ENCODE measurements at places on chromosomes 1 and 21. TPM values are rescaled to one million over a fixed set of nuclear protein-coding genes. Genes with fewer than 3 reads are reported as not detected.

The GPR3 gene
- total RNA-seq, result 0.50 TPM

DNA sequence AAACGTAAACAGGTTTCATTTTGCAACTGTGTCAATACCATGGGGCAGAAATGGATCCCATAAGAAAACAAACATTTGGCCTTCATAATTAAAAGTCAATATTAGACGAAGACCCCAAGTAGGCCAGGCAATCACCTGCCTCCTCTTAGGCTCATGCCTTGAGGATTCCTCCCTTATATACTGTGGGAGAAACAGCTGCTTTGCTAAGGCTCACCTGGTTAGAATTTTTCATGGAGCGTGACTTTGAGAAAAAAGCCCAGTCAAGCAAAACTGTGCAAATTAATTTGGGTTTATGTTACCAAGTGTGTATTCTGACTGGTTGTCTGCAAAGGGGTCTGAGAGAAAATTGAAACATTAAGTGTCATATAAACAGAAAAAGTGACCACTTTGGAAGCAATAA is 605.3 kb upstream of the USP24 start:
- DNase-seq, result no peak

- DNase-seq, result no peak
These were observed 35.8 kb downstream of the UBIAD1 start for GRCh38 chr1:11308699-11309224.

The EFNA3 gene
- 2.1 TPM for total RNA-seq

DNA sequence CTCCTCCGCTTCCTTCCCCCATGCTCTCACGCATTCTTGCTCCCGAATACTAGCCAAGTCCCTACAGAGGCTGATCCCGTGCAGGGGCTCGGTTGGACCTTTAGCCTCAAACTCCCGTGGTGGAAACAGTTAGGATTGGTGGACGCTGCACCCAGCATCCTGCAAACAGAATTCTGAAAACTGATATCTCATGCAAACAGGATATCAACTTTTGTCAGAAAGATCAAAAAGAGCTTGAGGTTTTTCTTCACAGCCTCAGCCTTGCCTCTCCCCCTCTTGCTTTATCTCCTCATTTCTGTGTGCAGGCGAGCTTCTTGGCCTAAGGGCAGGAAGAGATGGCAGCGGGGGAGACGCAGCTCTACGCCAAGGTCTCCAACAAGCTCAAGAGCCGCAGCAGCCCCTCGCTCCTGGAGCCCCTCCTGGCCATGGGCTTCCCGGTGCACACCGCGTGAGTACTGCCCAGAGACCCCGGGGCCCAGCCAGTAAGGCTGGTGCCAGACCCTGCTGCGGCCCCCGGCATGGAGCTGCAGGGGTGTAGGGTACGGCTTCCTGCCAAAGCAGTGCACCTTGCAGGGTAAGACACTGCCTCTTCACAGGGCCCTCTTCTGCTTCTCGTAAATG is at the start of gene UBASH3A:
Gene UBASH3A (plus strand): TSS at position 292 of the 621 bp plus-strand sequence. CDS start 44 bp downstream, at position 336.
- no peak for DNase-seq

DNA sequence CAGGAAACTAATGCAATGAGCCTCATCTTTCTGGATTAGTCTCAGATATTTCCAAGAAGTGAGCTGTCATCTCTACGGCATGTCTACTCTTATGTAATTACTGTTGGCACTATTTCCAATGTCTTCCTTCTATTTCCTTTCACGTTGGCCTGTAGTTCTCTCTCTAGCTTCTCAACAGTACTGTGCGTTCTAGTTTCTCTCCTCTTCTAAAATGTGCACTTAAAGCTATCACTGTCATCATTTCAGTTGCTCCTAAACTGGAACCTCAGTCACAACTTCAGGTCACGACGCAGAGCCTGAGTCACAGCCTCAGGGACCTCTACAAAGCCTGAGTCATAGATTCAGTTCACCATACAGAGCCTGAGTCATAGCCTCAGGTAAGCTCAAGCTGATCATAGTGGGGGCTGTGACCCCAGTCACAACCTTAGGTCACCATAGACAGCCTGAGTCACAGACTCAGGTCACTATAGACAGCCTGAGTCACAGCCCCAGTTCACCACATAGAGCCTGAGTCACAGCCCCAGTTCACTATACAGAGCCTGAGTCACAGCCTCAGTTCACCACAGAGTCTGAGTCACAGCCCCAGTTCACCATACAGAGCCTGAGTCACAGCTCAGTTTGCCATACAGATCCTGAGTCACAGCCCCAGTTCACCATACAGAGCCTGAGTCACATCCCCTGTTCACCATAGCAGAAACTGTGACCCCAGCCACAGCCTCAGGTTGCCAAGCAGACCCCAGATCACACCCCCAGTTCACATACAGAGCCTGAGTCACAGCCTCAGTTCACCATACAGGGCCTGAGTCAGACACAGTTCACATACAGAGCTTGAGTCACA is 13.0 kb downstream of the WNT9A start:
- DNase-seq, result no peak

- DNase-seq, result no peak
These were observed 124.6 kb downstream of the ZC3H11B start for GRCh38 chr1:219488275-219488674.

DNA sequence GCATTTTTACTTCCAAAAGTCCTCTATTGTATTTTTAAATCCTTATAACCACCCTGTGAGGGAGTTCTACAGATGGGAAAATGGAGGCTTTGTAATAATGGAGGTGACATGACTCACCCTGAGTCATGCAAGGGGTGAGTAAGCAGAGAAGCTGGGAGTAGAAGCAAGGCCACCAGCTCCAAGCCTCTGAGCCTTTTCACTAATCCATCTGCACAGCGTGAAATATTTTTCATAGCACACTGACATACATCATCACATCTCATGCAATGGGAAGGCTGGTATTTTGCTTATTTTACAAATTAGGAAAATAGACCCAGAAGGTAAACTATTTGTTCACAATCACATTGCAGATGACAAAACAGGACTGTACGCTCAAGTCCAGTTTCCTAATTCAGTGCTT is 96.9 kb downstream of the KCNH1 start:
- DNase-seq, result no peak

DNA sequence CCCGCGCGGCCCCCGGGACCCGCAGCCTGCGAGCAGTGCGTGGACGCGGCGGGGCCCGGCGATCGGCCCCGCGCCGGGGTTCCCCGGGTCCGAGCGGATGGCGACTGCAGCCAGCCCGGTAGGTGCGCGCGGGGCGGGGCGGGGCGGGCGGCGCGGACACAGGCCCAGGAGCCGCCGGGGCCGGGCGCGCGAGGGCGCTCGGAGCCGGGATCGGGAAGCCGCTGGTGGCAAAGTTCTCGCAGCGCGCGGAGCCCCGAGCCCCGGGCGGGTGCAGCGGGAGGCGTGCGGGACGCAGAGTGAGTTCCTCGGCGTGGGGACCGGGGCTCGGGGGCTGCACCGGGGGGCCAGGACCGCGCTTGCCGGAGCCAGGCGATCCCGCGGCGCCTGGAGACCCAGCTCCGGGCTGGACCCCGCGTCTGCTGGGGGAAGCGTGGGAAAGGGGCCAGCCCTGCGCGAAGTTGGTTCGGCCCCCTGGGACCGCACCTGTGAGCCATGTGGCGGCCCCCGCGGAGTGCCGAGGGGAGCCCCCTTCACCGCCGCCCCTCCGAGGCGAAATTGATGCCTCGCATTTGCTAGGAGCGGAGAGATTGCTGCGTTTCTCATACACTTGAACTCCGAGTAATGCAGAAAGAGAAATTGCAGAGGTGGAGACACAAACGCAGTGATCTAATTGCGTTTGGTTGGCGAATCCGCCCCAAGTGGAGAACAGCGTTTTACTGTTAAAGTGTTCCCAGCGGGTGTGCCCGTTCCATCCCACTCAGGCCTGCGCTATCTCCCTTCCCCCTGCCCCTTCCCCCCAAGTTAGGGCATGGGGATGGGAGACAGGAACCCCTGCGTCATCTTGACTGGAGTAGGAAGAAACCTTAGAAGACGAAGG is 228.9 kb upstream of the TMEM51 start:
- DNase-seq, result peak; percentile 88

- DNase-seq, result peak; percentile 89
These were observed 15.2 kb upstream of the GPR153 start for GRCh38 chr1:6275826-6276782.

The CD1E gene
- total RNA-seq, result not detected

DNA sequence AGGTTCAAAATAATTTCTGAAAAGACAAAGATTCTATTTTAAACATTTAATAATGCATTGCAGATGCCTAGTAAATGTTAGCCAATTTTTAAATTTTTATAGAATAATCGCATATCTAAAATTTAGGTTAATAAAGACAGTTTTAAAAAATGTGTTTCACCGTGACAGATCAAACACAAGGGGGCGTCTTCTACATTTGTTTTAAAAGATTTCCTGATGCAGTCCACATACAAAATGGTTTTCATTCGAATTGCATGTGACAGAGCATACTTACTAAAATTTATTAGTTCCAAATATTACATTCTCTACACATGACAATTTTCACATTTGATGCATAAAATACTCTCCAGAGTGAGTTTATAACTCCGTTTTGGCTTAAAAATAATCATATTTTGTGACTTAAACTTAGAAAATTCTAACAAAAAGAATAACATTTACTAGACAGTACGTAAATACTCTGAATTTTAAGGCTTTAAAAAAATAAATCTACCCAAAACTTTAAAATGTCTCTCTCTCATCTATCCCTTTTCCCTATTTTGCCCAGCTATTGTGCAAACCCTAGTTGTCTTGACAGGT is 75.5 kb downstream of the ADAMTS1 start:
- no peak for DNase-seq

- no peak for DNase-seq
These were observed 486 bp upstream of the DSTYK start for GRCh38 chr1:205211839-205212536.

The ALX3 gene
- total RNA-seq, result not detected

- no peak for DNase-seq
These were observed 13.1 kb upstream of the PTP4A2 start for GRCh38 chr1:31951276-31951675.

GRCh38 chr1:115364046-115364779 is 26.2 kb upstream of the NGF start:
- no peak for DNase-seq

The HOOK1 gene
- total RNA-seq, result not detected

GRCh38 chr1:86205741-86206140 is 49.2 kb upstream of the COL24A1 start:
- DNase-seq, result no peak

- no peak for DNase-seq
These were observed 30.3 kb downstream of the MSTO1 start for GRCh38 chr1:155640367-155640766.

The RAP1GAP gene
- 3.8 TPM for total RNA-seq

The SLC44A3 gene
- total RNA-seq, result 3.6 TPM

- no peak for DNase-seq
These were observed 13.0 kb downstream of the TIE1 start for GRCh38 chr1:43313771-43314170.

- DNase-seq, result no peak
These were observed 2.2 kb downstream of the CRYBG2 start for GRCh38 chr1:26351590-26352337.
